ENCODE measurements at places on chromosomes 1 and 21.
A peak's percentile ranks its signal among the peaks of the same experiment; 100 is the strongest.

DNA sequence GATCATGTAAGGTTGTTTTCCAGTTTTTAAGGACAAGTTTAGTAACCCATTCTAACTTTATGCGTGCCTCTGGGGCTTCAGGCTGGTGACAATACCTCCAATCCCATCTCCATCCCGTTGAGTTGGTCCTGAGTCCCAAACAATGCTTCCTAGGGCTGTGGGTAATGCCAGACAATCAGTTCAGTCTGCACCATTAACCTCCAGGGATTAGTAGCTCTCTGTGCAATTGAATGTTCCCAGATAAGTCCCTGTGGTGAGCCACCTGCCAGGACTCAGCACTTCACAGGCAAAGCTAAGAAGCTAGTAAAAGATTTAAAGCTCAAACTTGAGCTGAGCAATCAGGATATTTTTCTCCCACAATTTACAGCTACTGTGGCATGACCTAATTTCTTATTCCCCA lies 462.2 kb upstream of the PTBP2 start:
- DNase-seq = no peak

DNA sequence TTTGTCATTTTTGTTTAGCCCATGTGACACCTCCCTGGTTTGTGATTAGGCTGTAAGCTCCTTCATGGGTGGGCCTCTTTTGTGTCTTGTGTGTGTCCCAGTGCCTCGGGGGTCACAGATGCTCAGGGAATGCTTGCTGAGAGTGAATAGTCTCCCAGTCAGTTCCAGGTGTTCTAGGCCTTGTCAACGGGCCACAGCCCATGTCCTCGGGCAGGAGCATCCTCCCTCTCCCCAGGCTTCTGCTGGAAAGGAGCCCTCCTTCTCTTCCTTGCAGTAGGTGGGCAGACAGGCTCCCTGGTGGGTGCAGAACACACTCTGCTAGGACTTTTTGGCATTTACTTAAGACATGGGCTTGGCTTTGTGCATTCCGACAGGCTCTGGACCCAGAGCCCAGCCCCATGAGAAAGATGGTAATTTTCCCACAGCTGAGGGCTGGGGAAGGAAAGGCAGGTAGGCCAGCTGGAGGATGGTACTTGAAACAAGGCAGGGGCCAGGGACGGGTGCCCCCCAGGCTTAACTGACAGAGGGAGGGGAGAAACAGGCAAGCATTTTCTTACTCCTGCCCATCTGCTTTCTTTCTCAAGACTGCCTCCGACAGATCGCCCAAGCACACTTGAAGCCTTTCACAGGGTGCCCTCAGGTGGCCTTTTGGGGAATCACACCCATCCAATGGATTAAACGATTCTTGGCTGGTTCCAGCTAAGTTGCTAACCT lies 7.1 kb upstream of the CPLANE2 start:
- peak; percentile 82 for DNase-seq

DNA sequence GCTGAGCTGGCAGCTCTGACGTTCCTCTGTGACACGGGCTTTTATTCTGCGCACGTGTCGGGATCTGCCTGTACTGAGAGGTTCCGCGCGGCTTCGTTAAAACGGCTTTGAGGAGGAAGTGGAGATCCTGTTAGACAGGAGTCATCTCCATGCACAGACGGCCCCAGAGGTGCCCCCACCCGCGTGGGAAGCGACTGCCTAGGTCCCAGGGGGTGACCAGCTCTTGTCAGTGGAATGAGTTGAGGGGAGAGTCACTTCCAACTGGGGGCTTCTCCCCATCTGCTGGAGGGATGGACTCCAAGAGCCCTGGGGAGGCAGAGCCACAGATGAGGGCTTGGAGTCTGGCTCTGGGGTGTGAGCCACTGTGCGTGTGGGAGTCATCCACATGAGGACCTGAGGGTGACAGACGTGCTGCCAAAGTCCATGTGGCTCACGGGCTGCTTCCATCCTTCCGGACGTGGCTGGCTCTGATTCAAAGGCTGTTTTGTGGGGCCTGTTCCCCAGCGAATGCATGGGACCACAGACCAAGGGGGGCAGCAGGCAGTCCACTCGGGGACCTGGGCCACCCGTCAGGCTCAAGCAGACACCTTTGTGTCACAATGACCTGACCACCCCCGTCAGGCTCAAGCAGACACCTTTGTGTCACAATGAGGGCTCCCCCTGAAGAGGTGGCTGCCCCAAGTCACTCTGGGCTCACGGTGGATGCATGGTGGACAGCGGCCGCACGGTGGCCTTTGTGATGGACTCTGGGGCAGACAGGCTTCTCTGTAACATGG lies 26.8 kb downstream of the PTTG1IP start:
- peak; percentile 54 for DNase-seq

DNA sequence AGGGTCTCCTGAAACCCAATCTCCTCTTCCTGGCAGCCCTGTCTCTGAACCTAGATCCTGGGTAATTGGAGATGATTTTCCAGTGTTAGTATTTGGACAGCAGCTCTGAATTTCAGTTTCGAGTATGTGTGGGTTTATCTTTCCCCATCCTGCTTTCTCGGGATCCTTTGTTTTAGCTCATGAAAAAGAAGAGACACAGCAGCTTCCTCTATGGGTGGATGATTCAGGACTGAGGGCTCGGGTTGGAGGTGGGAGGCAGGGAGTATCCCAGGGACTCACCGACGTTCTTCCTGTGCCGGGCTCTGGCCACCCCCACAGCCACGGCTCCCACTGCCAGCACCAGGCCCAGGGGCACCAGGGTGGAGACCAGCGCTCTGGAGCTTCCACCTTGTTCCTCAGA lies 10.4 kb upstream of the FCMR start:
- no peak for DNase-seq

DNA sequence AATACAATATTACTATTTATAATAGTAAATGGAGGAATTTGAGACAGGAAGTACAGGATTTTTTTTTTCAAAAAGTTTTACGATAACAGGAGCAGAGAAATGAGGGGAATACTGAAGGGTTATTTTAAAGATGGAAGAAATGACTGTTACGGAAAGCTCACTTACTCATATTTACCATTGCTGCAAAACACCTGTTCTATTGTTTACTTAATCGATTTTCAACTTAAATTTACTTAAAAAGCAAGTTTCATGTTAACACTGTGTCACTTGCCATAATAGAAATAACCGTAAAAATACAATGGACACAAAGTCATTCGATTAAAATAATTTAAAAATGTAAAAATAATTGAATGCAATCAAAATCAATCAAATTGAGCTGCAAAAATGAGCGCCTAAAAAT lies 3.4 kb upstream of the EXO1 start:
- DNase-seq = no peak

DNA sequence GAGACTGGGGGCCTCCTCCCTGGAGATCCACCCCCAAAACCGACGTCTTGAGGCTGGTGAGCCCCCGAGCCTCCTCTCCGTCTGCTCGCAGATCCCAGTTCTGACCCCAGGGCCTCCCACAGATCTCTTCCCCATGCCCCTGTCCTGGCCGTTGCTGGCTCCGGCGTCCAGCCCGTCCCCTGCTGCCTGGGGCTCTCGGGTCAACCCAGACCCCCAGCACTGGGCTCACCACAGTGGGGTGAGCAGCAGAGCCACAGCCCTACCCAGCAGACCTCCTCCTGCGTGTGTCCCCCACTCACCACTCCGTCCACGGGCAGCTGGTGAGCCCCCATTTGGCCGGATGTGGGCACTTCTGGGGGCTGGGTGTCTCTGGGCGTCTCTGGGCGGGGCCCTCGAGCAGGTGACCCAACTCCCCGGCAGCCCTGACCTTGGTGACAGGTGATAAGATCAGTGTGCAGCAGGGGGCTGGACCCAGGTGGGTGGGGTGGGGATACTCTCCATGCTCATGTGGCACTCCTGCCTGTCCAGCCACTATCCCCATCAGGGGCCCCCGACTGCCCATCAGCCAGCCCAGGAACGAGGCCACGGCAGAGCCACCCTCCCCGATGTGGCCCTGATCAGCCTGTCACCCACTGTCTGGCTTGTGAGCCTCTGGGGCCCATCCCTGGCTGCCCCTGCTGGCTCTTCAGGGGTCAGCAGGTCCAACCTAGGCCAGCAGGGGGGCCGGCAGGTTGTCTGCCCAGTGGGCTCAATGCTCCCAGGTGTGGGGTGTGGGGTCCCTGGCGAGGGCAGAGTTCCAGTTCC lies 709 bp downstream of the TNFRSF14 start:
- DNase-seq = no peak

DNA sequence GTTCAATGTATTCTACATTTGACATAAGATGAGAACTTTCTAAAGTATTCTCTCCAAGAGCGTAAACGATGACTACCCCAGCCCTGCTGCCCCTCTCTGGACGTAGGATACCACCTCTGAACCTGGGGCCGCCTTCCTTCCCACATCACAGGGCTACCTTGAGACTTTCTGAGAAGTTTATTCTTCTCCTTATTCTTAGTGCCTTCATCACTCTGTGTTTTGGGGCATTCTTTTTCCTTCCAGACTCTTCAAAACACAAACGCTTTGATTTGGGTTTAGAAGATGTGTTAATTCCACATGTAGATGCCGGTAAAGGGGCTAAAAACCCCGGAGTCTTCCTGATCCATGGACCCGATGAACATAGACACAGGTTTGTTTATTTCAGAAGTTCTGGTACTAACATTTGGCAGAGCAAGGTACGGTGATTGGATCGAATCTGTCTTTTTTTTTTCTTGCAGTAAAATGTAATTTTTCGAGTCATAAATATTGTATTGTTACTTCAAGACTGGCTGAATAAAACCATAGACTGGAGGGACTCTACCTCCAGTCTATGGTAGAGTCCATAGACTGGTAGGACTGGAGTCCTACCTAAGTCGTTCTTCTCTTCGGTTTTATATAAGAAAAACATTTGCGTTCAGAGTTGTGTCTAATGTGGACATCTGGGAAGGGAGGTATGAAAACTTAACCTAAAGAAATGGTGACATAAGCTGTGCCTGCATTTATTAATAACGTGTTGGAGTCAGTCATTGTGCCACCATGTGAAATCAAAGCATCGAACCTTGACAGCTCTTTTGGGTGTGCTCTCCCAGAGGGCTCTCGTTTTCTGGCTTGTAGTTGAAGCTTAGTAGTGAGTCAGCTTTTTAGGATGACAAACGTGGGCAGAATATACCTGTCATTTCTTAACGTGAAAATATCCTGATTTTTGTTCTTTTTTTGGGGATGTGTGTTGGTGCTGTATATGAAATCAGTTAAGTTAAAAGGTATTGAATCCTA lies 1.2 kb downstream of the MAN1A2 start:
- peak; percentile 38 for DNase-seq

GRCh38 chr21:29725025-29725736 lies 214.6 kb downstream of the GRIK1 start:
- no peak for DNase-seq

- DNase-seq = no peak
Measured at GRCh38 chr1:21510113-21510493, 880 bp downstream of the ALPL start.

- DNase-seq = no peak
Measured at GRCh38 chr1:26932531-26932930, 11.0 kb downstream of the NUDC start.

- peak; percentile 33 for DNase-seq
Measured at GRCh38 chr1:240496941-240497340, 115.0 kb downstream of the GREM2 start.
